EL (cell line): ENCODE measurements at places on chromosomes 7 and 10.

- DNase-seq = no peak
Measured at GRCh38 chr10:93083743-93084539, 10.2 kb downstream of the CYP26A1 start.

DNA sequence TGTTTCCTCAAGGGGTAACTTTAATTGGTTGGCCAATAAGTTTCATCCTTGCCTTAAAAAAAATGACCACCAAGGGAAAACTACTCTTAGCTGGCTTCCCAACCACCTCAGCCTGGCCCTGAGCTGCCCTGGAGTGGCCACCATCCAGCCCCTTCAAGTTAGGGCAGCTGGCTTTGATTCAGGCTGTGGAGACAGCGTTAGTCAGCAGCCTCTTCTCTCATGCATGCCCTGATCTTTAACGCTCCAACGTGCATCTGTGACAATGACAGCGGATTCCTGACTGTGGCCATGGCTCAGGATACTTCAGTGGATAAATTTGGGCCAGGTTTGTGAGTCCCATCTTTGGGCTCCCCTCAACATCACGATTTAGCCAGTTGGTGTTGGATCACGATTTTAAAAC, 111.6 kb downstream of the RBM20 start:
- DNase-seq = no peak

- DNase-seq = no peak
Measured at GRCh38 chr10:4058514-4059029, 273.6 kb upstream of the KLF6 start.

DNA sequence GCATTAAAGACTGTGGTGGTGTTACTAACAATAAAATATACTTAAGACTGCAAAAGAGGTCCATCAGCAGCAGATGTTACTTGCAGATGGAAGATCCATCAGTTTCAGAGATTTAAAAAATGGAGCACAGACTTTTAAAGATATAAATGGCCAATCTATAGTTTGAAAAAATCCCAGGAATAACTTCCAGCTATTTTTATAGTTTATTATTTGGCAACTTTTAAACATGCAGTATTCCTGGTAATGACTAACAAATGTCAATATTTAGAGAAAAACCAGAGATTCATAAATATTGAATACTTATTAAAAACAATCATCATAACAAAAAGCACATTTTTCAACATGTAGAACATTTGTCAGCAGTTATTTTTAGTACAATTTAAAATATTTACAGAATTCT, 30.7 kb downstream of the RTKN2 start:
- no peak for DNase-seq

GRCh38 chr10:24483701-24484100, 240.0 kb downstream of the ARHGAP21 start:
- peak; percentile 84 for DNase-seq

DNA sequence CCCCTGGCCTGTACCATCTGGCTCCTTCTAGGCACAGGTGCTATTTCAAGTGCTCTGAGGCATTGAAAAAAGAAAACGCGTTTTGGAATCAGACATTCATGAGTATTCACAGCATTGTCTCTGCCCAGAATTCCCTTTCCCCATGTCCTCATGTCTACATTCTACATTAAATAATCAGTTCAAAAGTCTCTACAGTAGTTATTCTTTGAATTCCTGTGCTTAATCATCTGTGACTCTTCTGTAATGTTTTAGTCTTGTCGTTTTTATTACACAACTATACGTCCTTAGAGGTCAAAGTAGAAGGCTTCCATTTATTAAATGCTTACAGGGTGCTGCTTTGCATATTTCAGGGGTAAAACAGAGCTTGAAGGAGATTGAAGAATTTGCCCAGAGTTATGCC, 95.7 kb downstream of the BICC1 start:
- DNase-seq = peak; percentile 56

DNA sequence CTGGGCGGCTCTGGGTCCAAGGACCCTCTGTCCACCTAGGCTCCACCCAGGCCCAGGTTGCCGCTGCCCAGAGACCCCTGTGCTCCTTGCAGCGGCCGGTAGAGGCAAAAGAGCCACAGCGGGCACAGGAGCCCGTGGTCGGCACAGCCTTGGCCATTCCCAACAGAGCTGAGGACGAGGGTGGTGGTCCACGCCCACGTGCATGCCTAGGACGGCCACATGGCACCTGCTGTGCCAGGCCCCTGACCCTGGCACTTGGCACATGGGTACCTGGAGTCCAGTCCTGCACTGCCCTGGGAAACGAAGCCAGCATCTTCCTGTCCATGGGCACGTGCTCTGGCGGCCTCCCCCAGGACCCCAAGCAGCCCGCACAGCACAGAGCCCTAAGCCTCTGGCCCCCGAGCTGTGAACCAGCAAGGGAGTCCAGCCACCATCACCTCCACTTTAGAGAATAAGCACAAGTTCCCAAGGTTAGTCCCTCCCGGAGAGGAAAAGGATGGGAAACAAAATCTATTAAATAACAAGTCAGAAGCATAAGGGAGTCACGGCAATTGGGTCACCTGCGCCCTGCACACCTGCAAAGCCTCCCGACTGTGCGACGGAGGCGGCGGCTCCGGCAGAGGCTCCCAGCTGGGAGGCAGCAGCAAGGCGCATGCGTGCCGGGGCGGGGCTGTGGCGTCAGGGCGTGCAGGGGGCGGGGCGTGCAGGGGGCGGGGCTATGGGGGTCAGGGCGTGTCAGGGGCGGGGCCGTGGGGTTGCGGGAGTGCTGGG, 59.1 kb downstream of the STK32C start:
- peak; percentile 48 for DNase-seq

DNA sequence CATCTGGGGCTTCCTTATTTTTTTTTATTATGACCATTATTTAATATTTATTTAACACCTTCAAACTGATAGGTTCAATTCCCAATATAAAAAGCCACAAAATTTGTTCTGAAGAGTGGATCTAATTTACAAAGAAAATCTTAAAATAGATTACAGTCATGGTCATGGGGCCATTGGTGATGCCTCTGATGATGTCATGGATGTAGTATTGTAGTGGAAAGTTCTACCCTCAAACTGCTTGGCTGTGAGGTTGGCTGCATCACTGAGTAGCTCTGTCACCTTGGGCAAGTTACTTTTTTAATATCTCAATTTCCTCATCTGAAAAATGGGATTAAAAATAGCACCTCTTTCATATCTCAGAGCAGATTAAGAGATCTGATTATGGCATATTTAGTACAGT, 128.5 kb downstream of the DKK1 start:
- DNase-seq = peak; percentile 61

- DNase-seq = no peak
Measured at GRCh38 chr7:140570120-140570519, 70.5 kb downstream of the DENND2A start.

DNA sequence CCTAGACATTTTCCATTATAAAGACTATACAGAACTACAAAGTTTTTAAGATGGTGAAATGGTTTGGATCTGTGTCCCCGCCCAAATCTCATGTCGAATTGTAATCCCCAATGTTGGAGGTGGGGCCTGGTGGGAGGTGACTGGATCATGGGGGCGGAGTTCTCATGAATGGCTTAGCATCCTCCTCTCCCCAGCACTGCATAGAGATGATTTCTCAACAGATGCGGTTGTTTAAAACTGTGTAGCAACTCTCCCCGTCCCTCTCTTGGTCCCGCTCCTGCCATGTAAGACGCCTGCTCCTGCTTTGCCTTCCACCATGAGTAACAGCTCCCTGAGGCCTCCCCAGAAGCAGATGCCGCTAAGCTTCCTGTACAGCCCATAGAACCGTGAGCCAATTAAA, 1.6 kb downstream of the FAM133B start:
- peak; percentile 34 for DNase-seq

- DNase-seq = peak; percentile 57
Measured at GRCh38 chr10:116470768-116471415, 43.2 kb downstream of the PNLIPRP3 start.

GRCh38 chr10:2980791-2981360, 86.5 kb upstream of the PFKP start:
- peak; percentile 47 for DNase-seq
